PC-3 (cell line): ENCODE measurements at places on chromosomes 7 and 10. TPM values are rescaled to one million over a fixed set of nuclear protein-coding genes. Genes with fewer than 3 reads are reported as not detected.

PTPRN2 gene
- total RNA-seq: 3.2 and 3.6 TPM in 2 replicates

GRCh38 chr10:43226851-43227845 lies 39.7 kb downstream of the RASGEF1A start:
- H3K4me1 ChIP-seq: no peaks in the 10 kb centered on the region
- no peak overlapping the region for H3K27ac ChIP-seq
- no peak for DNase-seq

- DNase-seq: no peak
- no peaks in the 10 kb centered on the region for H3K4me1 ChIP-seq
- H3K27ac ChIP-seq: no peak overlapping the region
- no peak overlapping the region for H3K4me3 ChIP-seq
- peaks cover 32% of the 10 kb centered on the region for H3K27me3 ChIP-seq
Measured at GRCh38 chr7:157923903-157924630, 587.3 kb downstream of the DNAJB6 start.

DNA sequence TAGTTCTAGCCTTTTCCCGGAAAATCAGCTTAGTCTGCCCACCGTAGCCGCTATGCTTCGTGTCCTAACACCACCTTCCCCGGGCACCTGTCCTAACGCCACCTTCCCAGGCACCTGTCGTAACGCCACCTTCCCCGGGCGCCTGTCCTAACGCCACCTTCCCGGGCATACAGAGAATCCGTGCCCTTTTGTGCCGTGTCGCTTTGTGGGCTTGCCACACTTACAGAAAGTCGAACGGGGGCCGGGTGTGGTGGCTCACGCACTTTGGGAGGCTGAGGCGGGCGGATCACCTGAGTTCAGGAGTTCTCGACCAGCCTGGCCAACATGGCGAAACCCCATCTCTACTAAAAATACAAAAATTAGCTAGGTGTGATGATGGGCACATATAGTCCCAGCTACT lies 73.6 kb upstream of the DNAJB6 start:
- no peak overlapping the region for H3K27ac ChIP-seq
- no peaks in the 10 kb centered on the region for H3K27me3 ChIP-seq
- no peaks in the 10 kb centered on the region for H3K4me1 ChIP-seq
- H3K36me3 ChIP-seq: peaks cover 28% of the 10 kb centered on the region
- no peak overlapping the region for H3K4me3 ChIP-seq

DNA sequence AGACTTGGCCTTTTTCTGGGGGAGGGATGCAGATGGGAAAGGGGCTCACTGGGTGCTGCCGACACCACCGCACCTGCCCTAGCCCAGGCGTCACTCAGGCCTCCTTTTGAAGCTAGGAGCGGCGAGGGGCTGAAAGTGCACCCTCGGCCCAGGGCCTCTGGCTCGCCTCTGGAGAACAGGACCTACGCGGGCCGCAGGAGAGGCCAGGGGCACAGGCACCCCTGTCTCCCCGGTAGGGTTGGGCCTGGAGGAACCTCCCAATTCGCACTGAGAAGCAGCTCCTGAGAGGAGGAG lies 46.5 kb upstream of the PRKAR1B start:
- no peak overlapping the region for H3K27ac ChIP-seq
- H3K36me3 ChIP-seq: peaks cover 12% of the 10 kb centered on the region; the same call in 1 of the 2 replicates
- no peak for DNase-seq
- no peak overlapping the region for H3K4me3 ChIP-seq

DNA sequence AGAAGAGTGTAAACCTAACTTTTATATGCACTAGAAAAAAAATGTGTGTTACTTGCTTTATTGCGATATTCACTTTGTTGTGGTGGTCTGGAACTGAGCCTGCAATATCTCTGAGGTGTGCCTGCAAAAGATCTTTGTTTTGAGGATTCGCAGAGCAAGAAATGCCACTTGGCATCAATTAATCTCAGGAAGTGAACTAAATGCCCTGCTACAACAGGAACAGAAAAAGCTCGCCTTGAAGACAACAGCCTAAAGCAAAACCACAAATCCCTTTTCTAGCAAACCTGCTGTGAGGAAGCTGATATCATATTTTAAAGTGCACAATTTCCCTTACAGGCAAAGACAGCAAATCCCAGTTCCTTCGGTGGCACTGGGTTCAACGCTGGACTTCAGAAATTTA lies 675.8 kb downstream of the KCNMA1 start:
- H3K27me3 ChIP-seq: no peaks in the 10 kb centered on the region
- 0 out of 2 replicates have a peak, but pooled peaks cover 7% of the 10 kb centered on the region for H3K36me3 ChIP-seq
- no peak overlapping the region for H3K27ac ChIP-seq
- H3K4me3 ChIP-seq: no peak overlapping the region
- no peaks in the 10 kb centered on the region for H3K4me1 ChIP-seq

DNA sequence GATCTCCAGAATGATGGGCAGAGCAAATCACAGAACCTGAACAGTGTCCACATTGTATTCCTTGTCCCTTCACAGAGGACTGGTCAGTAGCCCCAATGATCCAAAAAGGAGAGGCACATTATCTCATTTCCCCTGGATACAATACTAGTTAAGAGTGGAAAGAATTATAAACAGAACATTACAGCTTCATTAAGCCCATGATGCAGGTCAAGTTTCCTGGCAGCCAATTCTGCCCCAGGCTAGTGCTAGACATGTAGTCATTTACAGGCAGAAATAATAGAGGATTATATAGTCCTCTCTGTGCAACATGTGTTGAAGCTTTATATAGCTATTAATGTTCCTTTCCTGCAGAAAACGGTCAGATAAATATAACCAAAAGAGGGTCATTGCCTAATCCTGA lies 124.3 kb upstream of the WNT16 start:
- H3K4me3 ChIP-seq: no peak overlapping the region
- no peaks in the 10 kb centered on the region for H3K27me3 ChIP-seq
- no peaks in the 10 kb centered on the region for H3K36me3 ChIP-seq
- no peak for DNase-seq
- H3K4me1 ChIP-seq: no peaks in the 10 kb centered on the region

GRCh38 chr7:85716353-85716752 lies 529.5 kb upstream of the SEMA3D start:
- H3K4me3 ChIP-seq: no peak overlapping the region
- no peak for DNase-seq
- no peaks in the 10 kb centered on the region for H3K36me3 ChIP-seq
- no peak overlapping the region for H3K27ac ChIP-seq
- peaks cover 21% of the 10 kb centered on the region for H3K4me1 ChIP-seq
- no peaks in the 10 kb centered on the region for H3K27me3 ChIP-seq

GRCh38 chr10:30103595-30104320 lies 44.4 kb upstream of the JCAD start:
- no peak overlapping the region for H3K4me3 ChIP-seq
- peaks cover 33% of the 10 kb centered on the region for H3K4me1 ChIP-seq
- no peaks in the 10 kb centered on the region for H3K27me3 ChIP-seq

LIPK gene
- not detected in 2 replicates for total RNA-seq

DNA sequence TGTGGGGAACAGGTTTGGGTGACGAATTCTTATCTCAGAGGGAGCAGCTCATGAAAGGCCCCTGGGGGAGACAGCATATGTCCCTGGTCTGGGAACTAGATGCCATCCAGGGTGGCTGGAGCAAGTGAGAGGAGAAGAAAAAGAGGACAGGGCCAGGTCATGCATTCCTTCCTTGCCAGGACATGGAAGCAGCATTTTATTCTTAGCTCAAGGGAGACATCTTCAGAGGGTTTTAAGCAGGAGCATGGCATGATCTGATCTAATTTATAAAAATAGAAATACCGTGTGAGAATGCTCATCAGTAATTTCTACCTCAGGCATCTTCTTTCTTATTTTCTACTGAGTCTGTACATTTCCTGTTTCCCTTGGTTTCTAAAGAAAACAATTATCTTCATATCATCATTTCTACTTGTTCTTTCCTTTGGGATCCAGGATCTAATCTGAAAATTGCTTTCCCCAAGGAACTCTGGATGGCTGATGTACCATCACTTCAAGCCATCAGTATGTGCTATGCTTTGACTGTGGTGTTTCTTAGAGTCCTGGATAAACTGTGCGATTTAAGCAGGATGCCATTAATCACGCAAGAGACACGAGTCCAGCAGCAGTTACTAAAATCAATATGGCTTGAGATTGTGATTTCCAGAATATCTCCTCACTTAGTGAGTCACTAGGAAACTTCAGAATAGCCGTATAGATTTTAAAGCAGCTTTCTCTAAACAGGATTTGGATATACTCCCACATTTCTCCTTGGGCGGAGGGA lies 386.2 kb downstream of the GALNT17 start:
- H3K4me3 ChIP-seq: no peak overlapping the region
- no peaks in the 10 kb centered on the region for H3K27me3 ChIP-seq
- no peaks in the 10 kb centered on the region for H3K36me3 ChIP-seq
- no peak overlapping the region for H3K27ac ChIP-seq
- DNase-seq: no peak

DNA sequence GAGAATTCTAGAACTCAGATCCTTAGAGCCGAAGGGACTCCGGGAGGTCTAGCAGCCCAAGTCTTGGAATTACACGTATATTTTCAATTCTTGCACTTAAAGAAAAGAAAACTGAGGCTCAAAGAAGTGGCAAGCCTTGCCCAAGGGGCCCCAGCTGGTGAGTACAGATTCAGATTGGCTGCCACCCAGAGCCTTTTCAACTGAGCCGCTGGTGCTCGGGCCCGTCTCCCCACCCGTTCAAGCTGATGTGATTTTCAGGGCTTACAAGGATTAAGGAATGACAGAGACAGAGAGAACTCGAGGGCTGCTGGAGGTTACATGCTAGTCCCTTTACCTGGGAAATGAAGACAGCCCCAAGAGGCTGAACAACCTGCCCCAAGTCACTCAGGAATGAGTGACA lies 117.8 kb downstream of the ABLIM1 start:
- peaks cover 36% of the 10 kb centered on the region for H3K4me1 ChIP-seq
- H3K27me3 ChIP-seq: no peaks in the 10 kb centered on the region
- no peak for DNase-seq
- no peak overlapping the region for H3K4me3 ChIP-seq
- H3K36me3 ChIP-seq: no peaks in the 10 kb centered on the region

CRHR2 gene
- total RNA-seq: not detected in 2 replicates

GRCh38 chr7:30238721-30239441 lies 45.5 kb upstream of the ZNRF2 start:
- H3K36me3 ChIP-seq: no peaks in the 10 kb centered on the region
- peak; percentile 95 for DNase-seq
- peak overlapping the region; percentile 45 for H3K27ac ChIP-seq
- H3K27me3 ChIP-seq: no peaks in the 10 kb centered on the region
- H3K4me3 ChIP-seq: no peak overlapping the region
- H3K4me1 ChIP-seq: peaks cover 25% of the 10 kb centered on the region

DNA sequence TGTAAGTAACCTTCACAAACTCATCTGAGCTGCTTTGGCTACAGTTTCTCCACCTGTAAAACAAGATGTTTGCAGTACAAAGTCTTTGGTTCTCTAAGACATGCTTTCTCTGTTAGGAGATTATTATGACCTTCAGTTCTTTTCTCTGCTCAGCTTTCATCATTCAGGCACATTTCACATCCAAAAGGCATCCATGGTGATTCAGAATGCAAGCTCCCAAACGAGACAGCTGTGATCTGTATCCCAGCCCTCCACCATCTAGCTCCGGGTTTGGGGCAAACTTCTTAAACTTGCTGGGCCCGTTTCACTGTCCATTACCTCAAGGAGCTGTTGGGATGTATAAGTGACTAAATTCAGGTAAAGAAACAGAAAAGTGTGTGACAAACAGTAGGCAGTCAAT lies 95.8 kb upstream of the COL1A2 start:
- H3K27me3 ChIP-seq: no peaks in the 10 kb centered on the region
- DNase-seq: no peak
- peaks cover 49% of the 10 kb centered on the region for H3K4me1 ChIP-seq
- H3K36me3 ChIP-seq: no peaks in the 10 kb centered on the region

- H3K27me3 ChIP-seq: no peaks in the 10 kb centered on the region
- H3K36me3 ChIP-seq: no peaks in the 10 kb centered on the region
- H3K27ac ChIP-seq: no peak overlapping the region
- no peak overlapping the region for H3K4me3 ChIP-seq
Measured at GRCh38 chr7:140229591-140230515, 53.1 kb upstream of the KDM7A start.

GRID2IP gene
- not detected in 2 replicates for total RNA-seq

CCDC6 gene
- 37.6 and 46.1 TPM in 2 replicates for total RNA-seq

- no peak overlapping the region for H3K4me3 ChIP-seq
- no peak for DNase-seq
- H3K27ac ChIP-seq: no peak overlapping the region
- H3K36me3 ChIP-seq: no peaks in the 10 kb centered on the region
- H3K27me3 ChIP-seq: no peaks in the 10 kb centered on the region
Measured at GRCh38 chr7:82331234-82331633, 112.3 kb downstream of the CACNA2D1 start.

SORCS1 gene
- total RNA-seq: 0.11 TPM in 1 of 2 replicates, not detected in the other

CPN1 gene
- total RNA-seq: not detected in 2 replicates

TMEM184A gene
- total RNA-seq: 23.1 and 31.3 TPM in 2 replicates

- no peak overlapping the region for H3K4me3 ChIP-seq
- DNase-seq: no peak
- no peaks in the 10 kb centered on the region for H3K27me3 ChIP-seq
- H3K4me1 ChIP-seq: no peaks in the 10 kb centered on the region
- H3K36me3 ChIP-seq: no peaks in the 10 kb centered on the region
Measured at GRCh38 chr10:14717552-14717951, 57.1 kb downstream of the FAM107B start.

GRCh38 chr10:69458430-69459100 lies 7.3 kb downstream of the TSPAN15 start:
- peak overlapping the region; percentile 77 for H3K27ac ChIP-seq
- H3K4me3 ChIP-seq: peak overlapping the region; percentile 39
- peaks cover 66% of the 10 kb centered on the region for H3K4me1 ChIP-seq
- H3K27me3 ChIP-seq: no peaks in the 10 kb centered on the region
- H3K36me3 ChIP-seq: peaks cover 30% of the 10 kb centered on the region
- DNase-seq: peak; percentile 96

- H3K27ac ChIP-seq: peak overlapping the region; percentile 77
- no peaks in the 10 kb centered on the region for H3K36me3 ChIP-seq
- peak; percentile 45 for DNase-seq
- H3K4me1 ChIP-seq: peaks cover 38% of the 10 kb centered on the region
- H3K27me3 ChIP-seq: no peaks in the 10 kb centered on the region
Measured at GRCh38 chr7:74656441-74656836, 1.1 kb upstream of the GTF2I start.

GRCh38 chr7:50733552-50733951 lies 49.1 kb downstream of the GRB10 start:
- peaks cover 31% of the 10 kb centered on the region for H3K4me1 ChIP-seq
- H3K27ac ChIP-seq: peak overlapping the region; percentile 60
- no peaks in the 10 kb centered on the region for H3K27me3 ChIP-seq
- DNase-seq: peak; percentile 90

ZNF487 gene
- 7.0 and 9.4 TPM in 2 replicates for total RNA-seq

PKD2L1 gene
- total RNA-seq: not detected in 2 replicates
